ENCODE measurements at places on chromosomes 13 and 19.

DNA sequence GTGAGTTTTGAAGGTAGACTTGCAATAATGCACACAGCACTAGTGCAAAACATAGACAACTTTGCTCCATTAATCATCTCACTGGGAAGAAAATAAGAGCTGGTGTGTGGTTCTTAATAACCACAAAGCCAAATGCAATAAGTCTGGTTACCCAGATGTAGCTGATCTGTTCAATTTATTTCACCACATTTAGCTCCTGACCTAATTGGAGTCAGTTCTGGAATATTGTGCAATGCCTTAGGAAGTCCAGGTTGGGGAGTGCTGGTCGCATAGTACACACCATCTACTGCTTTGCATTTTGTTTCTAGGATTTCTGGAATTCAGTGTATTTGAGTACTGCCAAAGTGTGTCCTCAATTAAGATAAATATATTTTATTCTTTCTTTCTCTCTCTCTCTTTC, 483.3 kb upstream of the SPRY2 start:
- DNase-seq, result no peak

DNA sequence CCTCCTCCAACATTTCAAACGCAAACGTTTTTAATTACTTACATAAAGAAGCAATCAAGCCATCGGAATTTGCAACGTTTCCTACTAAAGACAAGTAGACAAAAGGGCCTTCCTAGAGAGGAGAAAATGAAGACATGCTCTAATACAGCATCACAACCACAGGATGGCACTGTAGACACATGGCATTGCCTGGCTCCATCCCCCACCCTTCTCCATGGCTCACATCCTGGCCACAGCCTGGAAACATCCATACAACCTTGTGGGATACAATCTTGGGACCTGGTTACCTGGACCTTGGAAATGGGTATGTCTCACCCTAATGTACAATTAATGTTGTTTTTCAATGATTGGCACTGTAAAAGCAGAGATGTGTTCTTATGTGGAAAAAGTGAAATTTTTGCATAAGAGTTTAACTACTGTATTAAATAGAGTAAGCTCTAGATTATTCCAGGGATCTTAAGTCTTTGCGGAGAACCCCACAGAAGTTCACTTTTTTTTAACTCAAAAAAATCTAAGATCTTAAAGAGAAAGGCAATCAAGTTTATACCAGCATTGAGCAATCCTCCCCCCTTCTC, 21.5 kb downstream of the EBPL start:
- DNase-seq, result peak; percentile 57

- no peak for DNase-seq
Observed at GRCh38 chr13:72774019-72774418, 7.7 kb downstream of the DIS3 start.

DNA sequence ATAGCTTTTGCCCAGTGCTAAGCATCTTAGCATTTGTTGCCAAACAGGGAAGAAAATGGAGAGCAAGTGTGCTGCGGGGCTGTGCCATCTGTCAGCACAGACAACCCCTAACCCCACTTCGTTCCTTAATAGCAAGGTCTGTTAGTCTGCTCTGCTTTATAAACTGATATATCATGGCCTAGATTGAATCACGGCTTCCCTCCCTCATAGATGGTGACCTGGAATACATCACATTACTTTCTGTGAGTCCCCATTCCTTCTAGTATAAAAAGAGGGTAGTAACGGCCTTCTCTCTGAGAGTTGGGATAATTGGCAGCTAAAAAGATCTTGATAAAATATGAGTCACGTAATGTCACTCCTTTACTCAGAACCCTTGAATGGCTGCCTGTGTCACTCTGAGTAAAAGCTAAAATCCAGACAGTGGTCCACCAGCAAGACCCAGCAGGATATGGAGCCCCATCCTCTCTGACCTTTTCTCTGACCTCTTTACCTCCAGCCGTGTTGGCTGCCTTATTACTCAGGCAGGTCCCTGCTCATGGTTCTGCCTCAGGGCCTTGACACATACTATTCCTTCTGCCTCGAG, 151.7 kb downstream of the DLEU7 start:
- peak; percentile 38 for DNase-seq

GRCh38 chr19:39270036-39270871, 2.1 kb downstream of the IFNL2 start:
- DNase-seq, result no peak

Measured in erythroblast (primary cell).